ENCODE measurements at places on chromosomes 3 and 15. TPM values are rescaled to one million over a fixed set of nuclear protein-coding genes. Genes with fewer than 3 reads are reported as not detected.

The ST6GAL1 gene
- 63.1 TPM for polyA plus RNA-seq

The PLXND1 gene
- polyA plus RNA-seq: 153 TPM

DNA sequence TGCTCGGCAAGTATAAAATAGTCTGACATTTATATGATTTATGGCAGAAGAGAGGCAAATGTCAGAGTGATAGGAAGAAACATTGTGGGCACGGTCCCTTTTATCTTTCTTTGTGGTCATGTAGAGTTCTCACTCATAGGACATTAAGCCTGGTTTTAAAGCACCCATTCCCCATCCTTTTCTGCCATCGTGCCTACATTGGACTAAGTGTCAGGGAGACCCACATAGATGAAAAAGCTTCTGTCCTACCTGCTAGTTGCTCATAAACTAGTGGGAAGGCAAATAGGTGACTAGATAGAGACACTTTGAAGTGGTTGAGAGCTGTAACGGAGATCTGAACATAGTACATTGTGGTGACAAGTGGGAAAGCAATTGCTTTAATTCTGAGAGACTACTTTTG is 155.7 kb downstream of the B3GALNT1 start:
- no peak for DNase-seq

DNA sequence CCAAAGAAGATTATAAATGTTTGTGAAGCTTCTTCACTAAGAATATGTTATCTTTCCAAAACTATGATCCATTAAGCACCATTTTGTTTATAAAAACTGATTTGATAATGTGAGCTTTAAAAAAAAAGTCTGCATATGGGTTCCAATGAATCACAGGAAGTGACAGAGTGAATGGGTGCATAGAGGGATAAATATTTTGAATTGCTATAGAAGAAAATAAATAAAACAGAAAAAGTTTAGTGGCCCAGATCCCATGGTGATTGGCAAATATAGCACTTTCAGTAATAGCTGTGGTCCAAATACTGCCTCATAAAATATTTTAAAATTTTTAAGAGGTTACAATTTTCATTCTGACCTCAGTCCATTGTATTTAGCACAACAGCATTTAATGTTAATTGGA is 19.2 kb downstream of the CPA3 start:
- DNase-seq: no peak

DNA sequence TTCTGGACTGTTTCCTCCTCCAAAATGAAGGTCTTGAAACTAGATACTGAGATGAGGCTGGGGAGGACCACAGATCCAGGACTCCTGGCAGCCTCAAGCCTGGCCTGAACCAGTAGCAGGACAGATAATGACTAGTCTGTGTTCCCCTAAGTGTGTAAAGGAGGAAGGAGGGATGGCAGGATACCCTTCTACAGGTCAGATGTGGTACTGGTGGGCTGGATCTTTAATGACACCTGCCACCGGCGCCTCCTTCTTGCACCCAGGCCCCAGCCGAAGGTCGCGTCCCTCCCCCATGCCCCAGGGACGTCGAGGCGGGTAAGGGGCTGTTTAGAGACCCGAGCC is 556 bp downstream of the USP19 start:
- DNase-seq: no peak

GRCh38 chr3:135915206-135915605 is 50.3 kb upstream of the PPP2R3A start:
- DNase-seq: no peak

All from renal cortex interstitium (tissue), 15 donors.